ENCODE measurements at places on chromosomes 2 and 18. TPM values are rescaled to one million over a fixed set of nuclear protein-coding genes. Genes with fewer than 3 reads are reported as not detected.

DNA sequence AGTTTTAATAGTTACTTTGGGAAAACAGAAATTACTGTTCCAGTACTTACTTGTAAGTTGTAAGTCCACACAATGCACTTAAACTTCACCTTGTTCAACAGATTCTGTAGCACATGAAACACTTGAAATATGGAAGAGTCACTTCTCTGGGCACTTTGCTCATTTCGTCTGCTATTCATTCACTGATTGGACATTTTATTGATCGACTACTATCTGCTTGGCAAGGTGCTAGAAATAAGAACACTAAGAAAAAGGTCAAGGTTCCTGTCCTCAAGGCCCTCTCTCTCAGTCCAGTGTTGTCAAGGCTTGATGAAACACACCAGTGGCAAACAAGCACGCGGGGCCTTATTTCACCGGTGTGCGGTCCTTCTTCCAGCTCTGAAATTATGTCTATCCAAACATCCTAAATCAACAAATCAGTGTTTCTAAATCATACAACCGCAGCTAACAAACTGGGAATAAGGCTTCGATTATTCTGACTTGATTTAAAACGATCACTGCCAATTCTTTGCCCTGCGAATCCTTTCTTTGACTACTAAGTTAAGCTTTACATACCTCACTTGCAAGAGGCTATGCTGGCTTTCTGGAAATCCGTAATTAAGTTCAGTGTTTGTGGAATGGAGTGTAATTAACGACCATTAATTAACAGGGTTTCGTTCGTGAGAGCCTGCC, 780 bp upstream of the ITGAV start:
- DNase-seq: no peak

DNA sequence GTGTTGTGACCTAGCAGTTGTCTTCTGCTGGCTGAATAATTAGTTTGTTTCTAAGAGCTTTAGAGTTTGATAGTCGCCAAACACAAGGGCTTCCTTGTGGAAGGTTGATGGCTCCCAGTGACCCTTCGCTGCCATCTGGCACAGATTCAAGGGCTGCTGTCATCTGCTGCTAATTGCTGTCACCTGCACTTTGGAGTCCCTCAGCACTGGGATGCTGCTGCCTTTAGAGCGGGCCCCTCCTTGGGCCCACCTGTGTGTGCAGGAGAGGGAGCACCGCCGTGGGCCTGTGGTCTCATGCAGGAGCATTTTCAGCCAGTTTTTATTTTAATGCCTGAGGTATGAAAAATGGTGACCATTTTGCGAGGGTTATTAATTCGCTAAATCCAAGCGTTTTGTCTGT, 154.0 kb upstream of the NFATC1 start:
- no peak for DNase-seq

GRCh38 chr2:172426635-172427255, 641 bp upstream of the ITGA6 start:
- no peak for DNase-seq

- DNase-seq: no peak
These were observed 122.6 kb downstream of the METTL4 start for GRCh38 chr18:2448565-2449151.

DNA sequence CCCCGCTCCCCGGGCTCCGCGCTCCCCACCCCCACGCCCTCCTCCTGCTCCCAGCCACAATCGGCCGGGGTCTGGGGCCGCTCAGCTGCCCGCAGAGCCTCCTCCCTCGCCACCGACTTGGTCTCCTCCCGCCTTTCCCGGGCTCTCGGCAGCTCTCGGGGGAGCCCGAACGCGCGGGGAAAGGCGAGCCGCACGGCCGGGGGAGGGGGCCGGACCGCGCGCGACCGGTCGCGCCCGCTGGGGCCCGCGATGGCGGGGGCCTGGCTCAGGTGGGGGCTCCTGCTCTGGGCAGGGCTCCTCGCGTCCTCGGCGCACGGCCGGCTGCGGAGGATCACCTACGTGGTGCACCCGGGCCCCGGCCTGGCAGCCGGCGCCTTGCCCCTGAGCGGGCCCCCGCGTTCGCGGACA, 327 bp downstream of the LTBP1 start:
- no peak for DNase-seq

DNA sequence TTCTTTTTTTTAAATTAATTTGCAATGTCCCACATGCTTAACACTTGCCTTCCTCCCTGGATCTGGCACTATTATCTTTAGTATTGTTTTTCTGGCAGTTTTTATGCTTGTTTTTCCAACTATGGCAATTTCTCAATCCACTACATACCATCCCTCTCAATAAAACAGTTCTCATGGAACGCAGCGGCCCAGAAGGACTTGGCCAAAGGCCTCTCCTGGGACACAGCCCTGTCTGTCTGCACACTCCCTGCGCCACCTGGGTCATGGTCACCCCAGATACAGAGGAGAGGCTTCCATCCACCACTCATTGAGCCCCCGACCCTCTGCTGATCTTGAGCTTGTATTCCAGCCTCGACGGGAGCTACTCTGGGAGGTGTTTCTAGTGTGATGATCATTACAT, 91.2 kb downstream of the TWIST2 start:
- DNase-seq: peak; percentile 84

GRCh38 chr2:85430752-85431569, 12.4 kb downstream of the SH2D6 start:
- no peak for DNase-seq

DNA sequence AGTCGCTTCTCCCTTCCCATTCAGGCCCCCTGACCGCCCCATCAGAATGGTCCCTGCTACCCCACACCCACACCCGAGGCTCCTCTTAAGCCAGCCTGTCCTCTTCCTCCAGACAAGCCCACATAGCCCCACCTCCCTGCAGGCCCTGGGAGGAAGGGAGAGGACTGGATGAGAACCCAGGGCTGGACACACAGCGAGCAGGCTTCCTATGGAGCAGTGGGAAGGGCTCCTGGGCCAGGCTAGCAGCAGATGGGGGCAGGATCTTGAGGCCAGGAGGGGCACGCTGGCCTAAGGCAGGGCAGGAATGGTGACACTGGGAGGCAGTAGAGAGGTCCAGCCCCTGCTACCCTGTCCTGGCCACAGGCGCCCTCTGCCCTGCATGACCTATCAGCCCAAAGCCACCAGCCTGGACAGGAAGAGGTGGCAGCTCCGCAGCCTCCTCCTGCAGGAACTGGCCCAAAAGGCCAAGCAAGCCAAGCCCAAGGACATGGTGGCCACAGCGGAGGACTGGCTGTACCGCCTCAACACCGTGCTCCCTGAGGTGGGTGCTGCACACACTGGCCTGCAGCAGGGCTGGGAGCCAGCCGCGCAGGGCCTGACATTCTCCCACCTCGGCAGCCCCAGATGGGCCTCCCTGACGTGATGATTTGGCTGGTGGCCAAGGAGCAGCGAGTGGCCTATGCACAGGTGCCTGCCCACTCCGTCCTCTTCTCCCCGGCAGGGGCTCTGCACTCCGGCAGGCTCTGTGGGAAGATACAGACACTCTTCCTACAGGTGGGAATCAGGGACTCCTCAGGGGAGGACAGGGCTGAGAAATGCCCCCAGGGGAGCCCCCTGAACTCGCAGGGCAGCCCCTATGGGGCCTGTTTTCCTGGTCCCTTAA, 43.3 kb downstream of the FER1L5 start:
- peak; percentile 80 for DNase-seq

Gene SFT2D3
- total RNA-seq: 4.7 TPM

Gene TACR1
- 1.1 TPM for total RNA-seq

Measured in posterior vena cava (tissue), 2 donors.